ENCODE measurements at places on chromosomes 16 and 17. TPM values are rescaled to one million over a fixed set of nuclear protein-coding genes. Genes with fewer than 3 reads are reported as not detected.

DNA sequence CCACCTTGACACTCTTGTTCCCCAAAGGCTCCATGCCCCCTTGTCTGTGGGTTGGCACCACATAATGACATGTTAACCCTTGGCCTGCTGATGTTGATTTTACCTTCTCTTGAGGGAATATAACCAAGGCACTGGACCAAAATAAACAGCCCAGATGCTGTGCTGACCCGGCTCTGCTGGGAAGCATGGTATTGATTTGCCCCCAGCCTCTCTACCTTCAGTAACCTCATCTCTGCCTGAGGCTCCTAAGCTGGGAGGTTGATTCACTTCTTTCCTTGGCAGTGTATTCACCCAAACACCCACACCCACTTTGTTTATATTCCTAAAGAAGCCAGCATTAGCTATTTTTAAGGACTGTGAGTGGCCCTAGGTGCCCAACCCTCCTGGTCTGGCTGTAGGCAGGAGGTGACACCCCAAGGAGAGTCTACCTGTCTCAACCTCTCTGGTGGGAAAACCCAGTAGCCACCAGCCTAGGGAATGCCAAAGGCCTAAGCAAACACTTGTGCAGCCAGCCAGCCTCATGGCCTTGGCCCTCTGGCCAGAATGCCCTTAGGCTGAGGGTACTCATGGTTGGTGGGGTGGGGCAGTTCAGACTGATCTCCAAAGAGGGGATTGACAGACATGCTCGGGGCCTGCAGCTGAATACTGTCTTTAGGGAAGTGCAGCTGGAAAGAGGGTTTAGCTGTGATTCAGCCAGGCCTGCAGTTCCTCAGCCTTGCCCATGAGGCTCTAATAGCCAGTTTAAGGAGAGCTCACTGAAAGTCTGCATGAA, 42.7 kb downstream of the GNAO1 start:
- DNase-seq = no peak

DNA sequence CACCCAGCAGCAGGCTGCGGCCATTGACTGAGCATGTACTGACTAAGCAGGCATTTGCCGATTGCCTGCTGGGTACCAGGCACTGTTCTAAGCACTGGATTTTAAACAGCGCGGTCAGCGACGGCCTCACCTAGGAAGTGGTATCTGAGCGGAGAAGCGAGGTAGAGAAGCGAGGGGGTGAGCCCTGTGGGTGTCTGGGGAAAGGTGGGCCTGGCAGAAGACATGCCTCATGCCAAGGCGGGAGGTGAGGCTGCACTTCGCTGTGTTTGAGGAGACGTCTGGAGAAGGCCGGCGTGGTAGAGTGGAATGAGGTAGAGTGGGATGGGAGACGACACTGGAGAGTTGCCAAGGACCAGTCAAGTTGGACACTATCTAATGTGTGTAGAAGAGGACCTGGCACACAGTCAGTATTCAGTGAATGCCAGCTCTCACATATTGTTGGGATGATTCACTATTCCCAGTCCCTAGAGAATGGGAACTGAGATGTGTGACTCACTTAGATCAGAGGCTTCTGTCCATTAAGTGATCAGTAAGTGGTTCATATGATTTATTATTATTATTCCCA, 14.4 kb downstream of the SYCE1L start:
- DNase-seq = peak; percentile 97

- no peak for DNase-seq
Measured at GRCh38 chr16:19499481-19499880, 22.4 kb downstream of the GDE1 start.

DNA sequence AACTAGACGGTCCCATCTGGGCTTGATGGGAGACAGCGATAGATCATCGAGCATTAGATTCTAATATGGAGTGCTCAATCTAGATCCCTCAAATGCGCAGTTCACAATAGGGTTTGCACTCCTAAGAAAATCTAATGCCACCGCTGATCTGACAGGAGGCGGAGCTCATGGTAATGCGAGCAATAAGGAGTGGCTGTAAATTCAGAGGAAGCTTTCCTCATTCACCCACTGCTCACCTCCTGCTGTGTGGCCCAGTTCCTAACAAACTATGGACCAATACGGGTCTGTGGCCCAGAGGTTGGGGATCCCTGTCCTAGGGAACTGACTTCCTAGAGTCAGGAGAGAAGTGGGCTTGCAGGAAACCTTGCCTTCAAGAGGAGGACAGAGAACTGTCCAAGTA, 25.2 kb upstream of the AMZ2 start:
- no peak for DNase-seq

DNA sequence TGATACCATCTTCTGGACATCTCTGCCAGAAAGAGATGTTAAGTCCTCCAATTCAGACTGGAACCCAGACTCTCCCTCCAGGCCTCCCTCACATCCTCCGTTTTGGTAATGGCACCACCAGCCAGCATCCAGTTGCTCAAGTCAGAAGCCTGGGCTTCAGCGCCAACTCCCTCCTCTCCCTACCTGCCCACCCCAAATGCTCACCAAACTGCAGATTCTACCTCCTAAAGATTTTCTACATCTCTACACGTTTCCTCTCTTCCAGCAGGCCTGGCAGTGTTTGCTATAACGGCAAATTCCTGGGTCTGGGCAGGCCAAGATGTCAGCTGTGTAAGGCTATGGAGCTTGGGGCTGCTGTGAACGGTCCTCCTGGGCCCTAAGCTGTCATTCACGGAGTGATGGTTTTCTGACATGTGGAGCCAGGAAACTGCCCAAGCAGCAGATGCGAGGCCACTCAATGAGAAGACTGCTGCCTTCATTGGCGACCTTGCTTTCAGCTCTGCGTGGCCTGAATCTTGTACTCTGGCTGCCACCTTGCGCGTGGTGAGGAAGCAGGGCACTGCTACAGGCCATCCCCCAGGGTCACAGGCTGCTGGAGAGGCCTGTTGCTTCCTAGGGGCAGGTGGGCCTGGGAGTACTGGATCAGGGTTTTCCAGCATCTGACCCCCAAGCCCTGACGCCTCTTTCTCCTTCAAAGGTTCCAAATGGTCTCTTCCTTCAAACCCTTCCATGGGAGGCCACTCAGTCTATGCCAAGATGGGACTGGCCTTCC, 37.7 kb downstream of the TBX4 start:
- no peak for DNase-seq

DNA sequence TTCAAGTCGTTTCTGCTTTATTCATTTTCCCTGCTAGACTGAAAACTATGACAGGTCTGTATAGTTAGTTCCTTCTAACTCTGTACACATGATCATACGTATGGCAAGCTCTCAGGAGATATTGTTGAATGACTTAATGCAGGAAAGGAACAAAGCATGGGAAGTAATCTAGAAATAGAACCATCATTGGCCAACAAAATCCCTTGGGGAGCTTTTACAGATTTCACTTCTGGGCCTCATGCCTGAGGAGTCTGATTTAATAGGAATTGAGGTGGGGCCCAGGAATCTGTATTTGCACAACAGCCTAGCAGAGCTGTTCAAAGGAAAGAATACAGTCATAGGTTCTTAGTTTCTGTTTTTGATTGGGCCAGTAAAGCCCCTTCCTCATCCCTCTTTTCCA, 229.2 kb downstream of the MAP2K6 start:
- DNase-seq = no peak

MAP2K6 gene
- total RNA-seq = 3.8 TPM

HS3ST3A1 gene
- total RNA-seq = 0.39 TPM

USP22 gene
- 181 TPM for total RNA-seq

GRCh38 chr16:46884513-46885293, 541 bp downstream of the GPT2 start:
- DNase-seq = no peak

- no peak for DNase-seq
Measured at GRCh38 chr17:65155622-65156021, 18.5 kb downstream of the RGS9 start.

PNMT gene
- 1.4 TPM for total RNA-seq

DNA sequence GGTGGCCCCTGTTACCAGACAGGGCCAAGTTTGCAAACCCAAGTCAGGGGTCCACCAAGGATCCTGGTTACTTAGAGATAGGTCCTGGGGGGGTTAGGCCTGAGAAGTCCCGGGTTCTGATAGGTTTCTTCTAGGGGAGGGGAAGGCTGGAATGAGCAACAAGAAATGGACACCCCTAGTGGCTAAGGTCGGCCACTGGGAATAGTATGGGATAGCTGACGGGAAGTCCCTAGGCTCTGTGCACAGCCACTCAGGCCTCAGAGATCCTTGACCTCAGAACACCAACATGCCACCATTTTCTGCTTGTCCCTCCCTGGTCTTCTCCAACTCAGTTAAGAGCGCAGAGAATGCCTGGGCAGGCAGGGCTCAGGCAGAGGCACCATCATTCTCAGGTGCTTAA, 13.4 kb downstream of the TK2 start:
- DNase-seq = no peak

TMC8 gene
- total RNA-seq = 0.13 TPM

RNF157 gene
- 0.26 TPM for total RNA-seq

- no peak for DNase-seq
Measured at GRCh38 chr17:8696426-8696825, 48.2 kb downstream of the CCDC42 start.

SLC47A1 gene
- 1.7 TPM for total RNA-seq

GRCh38 chr16:8798174-8798527, 512 bp downstream of the PMM2 start:
- DNase-seq = peak; percentile 59

- peak; percentile 63 for DNase-seq
Measured at GRCh38 chr16:82061861-82062525, 26.9 kb downstream of the HSD17B2 start.

- DNase-seq = no peak
Measured at GRCh38 chr16:77987810-77988209, 34.5 kb upstream of the CLEC3A start.

- no peak for DNase-seq
Measured at GRCh38 chr17:68860941-68861340, 94.3 kb downstream of the ABCA8 start.

DNA sequence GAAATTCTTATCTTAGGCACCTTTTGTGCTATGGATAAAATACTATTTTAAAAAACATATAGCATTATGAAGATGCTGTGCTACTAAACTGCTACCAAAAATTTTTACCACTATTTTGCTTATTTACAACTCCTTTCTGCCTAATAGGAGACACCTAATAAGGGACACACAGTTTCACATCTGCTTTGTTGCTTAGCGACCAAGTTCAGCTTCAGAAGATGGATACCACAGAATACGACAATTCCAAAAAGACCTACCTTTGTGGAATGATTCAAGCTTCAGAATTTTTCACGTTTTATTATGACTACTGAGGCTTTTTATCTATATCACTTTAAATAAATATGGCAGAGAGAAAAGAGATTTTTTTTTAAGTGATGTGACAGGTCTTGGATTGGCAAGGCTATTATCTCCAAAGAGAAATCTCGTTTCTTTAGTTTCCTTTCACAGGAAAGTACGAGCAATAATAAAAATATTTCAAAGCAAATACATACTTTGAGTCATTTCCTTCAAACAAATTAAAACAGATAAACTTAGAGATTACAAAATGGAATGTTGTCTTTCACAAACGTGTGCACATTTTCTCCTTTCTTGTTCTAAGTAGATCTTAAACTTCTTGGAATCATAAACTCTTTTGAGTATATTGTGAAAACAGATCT, 35.4 kb downstream of the SPAG9 start:
- DNase-seq = peak; percentile 58

CIAPIN1 gene
- 68.6 TPM for total RNA-seq

CCL14 gene
- 24.7 TPM for total RNA-seq

DNA sequence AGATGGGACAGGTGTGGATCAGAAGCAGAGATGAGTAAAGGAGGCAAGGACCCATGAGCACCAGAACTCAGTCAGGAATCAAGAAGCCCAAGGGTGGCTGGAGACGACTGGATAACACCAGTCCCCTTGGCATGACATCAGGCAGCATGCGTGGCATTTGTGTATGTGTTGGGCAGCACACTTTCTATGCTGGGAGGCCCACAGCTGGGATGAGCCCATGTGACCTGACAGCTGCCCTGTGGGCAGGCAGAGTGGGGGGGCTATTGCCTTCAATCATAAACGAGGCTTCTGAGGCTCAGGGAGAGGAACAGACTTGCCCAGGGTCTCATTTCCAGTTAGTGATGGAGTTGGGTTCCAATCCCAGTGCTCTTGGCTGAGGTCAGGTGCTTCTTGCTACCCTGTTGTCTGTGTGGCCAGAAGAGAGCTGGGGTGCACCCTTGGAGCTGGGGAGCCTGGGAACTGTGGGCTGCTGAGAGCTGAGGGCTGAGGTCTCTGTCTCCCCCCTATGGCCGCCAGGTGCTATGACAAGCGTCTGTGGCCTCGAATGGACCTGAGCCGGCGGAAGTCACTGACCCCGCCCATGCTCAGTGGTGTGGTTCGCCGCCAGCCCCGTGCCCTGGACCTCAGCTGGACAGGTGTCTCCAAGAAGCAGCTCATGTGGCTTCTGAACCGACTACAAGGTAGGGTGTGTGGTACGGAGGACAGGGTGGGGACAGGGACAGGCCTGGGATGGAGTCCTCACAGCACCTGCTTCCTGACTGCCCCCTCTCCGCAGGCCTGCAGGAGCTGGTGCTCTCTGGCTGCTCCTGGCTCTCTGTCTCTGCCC, 7.1 kb upstream of the ORAI3 start:
- no peak for DNase-seq

DNA sequence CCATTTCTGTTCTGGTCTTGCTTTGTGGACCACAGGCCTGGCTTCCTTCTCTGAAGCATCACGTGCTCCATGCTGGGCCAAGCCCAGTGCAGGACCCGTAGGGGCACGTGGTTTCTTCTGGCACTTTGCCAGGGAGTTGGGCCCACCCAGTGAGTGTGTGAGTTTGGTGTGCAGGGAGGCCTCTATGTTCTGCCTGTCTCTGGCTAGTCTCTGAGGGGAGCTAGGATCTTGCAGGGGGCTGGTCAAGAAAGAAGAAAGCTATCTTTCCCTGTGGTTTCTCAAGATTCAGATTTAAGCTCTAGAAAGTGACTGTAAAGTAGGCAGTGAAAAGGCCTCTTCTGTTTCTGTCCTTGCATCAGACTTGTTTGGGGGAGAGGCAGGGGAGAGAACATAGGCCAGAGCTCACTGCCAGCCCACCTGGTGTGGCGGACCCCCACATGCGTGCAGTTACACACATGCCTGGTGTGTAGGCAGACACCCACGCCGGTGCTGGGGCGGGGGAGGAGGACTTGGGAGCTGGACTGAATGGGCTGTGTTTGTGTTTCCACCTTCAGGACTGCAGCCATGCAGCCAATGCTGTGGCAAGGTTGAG, 11.8 kb downstream of the LASP1 start:
- no peak for DNase-seq

- DNase-seq = no peak
Measured at GRCh38 chr17:45976755-45977505, 22.1 kb upstream of the STH start.

- no peak for DNase-seq
Measured at GRCh38 chr17:79433379-79433778, 177.5 kb downstream of the RBFOX3 start.

Data from dermis microvascular lymphatic vessel endothelial cell (primary cell).